Mesothelial cell of epicardium (in vitro differentiated cells): ENCODE measurements at places on chromosomes 3 and 15. TPM values are rescaled to one million over a fixed set of nuclear protein-coding genes. Genes with fewer than 3 reads are reported as not detected.

DNA sequence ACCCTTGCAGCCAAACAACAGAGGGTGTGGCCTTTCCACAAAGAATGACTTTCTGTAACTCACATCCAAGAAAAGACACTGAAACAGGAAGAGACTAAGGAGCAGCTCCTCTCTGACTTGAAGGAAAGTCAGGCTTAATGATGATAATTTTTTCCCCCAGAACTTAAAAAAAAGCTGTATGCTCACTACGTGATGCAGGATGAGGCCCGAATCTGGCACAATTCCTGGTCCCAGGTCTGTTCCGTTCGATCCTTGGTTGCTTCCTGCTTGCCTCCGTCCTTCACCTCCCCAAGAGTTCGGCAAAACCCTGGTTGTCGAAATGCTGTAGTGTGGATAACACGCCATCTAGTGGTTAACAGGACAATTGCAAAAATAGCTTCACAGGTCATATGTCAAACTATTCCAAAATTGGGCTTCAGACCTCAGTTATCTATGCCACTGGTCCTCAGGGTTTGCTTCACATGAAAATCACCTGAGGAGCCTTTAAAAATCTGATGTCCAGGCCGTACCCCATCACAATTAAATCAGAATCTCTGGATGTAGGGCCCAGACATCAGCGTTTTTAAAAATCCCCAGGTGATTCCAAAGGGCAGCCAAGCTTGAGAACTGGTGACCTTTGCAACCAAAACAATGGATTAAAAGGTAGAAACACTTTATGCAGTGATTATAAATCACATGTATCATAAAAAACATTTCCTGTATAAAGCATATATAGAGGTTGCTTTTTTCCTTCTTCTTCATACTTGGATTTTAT is 28.1 kb upstream of the SYNM start:
- DNase-seq, result peak; percentile 46

DNA sequence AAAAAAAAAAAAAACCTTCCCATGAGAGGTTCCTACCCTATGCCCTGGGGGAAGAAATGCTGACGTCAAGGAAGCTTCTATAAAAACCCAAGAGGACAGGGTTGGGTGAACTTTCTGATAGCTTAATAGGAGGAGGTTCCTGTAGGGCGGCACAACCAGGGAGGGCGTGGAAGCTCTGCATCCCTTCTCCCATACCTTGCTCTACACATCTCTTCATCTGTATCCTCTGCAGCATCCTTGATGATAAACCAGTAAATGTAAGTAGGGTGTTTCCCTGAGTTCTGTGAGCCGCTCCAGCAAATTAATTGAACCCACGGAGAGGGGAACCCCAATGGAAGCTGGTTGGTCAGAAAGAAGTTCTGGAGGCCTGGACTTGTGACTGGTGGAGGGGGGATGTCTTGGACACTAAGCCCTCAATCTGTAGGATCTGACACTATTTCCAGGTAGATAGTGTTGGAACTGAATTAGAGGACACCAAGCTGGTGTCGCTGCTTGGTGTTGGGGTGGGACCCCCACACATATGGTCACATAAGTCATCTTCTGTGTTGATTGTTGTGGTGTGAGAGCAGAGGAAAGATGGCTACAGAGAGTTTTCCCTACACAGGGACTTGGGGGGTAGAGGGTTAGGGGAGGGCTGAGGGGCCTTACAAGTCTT is 91.5 kb downstream of the ST6GAL1 start:
- DNase-seq, result no peak

- DNase-seq, result no peak
Measured at GRCh38 chr3:170437696-170438407, 19.2 kb downstream of the CLDN11 start.

DNA sequence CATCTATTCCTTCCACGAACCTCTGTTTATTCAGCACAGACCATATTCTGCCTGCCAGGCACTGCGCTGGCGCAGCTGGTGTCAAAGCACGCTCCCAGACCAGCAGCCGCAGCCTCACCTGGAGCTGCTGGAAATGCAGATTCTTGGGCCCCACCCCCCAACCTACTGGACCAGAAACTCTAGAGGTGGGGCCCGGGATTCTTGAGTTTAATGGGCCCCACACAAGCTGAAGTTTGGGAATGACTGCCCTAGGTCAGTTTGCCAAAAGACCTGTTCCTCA is 7.0 kb downstream of the CHST13 start:
- no peak for DNase-seq

GRCh38 chr3:136949146-136949545 is 8.6 kb upstream of the IL20RB start:
- no peak for DNase-seq

DNA sequence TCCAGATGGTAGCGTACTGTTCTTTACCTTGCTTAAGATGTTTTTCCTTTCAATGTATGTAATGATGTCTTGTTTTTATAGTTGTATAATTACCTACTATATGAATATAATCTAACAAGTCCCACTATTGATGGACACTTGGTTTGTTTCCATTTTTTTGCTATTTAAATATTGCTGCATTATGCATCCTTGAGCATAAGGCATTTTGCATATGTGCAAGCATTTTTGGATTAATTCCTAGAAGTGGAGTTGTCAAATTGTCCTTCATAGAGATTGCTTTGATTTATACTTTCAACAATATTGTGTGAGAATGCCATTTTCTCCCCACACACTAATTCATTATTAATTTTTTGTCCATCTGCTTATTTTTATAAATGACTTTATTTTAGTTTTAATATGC is 17.7 kb downstream of the TOPAZ1 start:
- DNase-seq, result no peak

DNA sequence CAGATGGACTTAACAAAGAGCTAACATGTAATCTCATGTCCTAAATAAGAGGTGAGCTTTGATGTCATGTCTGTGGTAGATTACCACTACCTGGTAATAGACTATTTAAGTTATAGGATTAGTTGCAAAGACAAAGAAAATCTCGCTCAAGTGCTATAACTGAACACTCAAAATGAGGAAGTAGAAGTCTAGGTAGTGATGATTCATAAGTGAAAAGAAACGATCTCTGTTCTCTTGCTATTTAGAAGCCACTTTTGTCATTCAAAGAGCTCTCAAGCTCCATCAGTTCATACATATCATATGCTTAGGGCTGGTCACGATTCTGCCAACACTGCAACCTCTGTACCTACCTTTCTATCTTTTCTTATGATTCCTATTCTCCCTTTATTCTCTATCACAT is 110.9 kb downstream of the EDEM1 start:
- DNase-seq, result no peak

GRCh38 chr15:60370105-60370868 is 27.5 kb downstream of the ANXA2 start:
- no peak for DNase-seq

DNA sequence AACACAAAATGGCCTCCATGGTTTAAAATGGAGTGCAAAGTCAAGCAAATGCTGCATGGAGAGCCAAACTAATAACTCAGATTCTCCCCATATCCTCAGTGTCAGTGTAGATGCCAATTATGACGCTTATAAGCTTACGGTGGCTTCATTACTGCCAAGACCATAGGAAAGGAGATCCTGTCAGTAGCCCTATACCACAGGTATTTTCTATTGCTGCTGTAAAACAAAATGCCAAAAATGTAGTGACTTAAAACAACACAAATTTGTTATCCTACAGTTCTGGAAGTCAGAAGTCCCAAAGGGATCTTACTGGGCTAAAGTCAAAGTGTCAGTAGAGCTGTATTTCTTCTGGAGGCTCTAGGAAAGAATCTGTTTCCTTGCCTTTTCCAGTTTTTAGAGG is 149.8 kb upstream of the GBE1 start:
- DNase-seq, result no peak

GRCh38 chr3:99482191-99482590 is 156.2 kb upstream of the COL8A1 start:
- DNase-seq, result no peak

GRCh38 chr3:58120075-58120812 is 90.5 kb downstream of the DNASE1L3 start:
- DNase-seq, result no peak

GRCh38 chr3:173473237-173473636 is 75.7 kb downstream of the NLGN1 start:
- no peak for DNase-seq

- DNase-seq, result no peak
Measured at GRCh38 chr3:66797889-66798560, 200.1 kb upstream of the KBTBD8 start.

DNA sequence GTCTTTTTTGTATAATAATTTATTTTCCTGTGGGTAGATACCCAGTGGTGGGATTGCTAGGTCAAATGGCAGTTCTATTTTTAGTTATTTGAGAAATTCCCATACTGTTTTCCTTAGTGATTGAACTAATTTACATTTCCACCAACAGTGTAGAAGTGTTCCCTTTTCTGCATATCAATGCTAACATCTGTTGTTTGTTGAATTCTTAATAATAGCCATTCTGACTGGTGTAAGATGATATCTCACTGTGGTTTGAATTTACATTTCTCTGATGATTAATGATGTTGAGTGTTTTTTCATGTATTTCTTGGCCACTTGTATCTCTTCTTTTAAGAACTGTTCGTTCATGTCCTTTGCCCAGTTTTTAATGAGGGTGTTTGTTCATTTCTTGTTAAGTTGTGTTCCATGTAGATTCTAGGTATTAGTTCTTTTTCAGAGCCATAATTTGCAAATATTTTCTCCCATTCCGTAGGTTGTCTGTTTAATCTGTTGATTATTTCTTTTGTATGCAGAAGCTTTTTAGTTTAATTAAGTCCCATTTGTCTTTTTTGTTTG is 713.3 kb upstream of the EPHA6 start:
- DNase-seq, result no peak

- no peak for DNase-seq
Measured at GRCh38 chr15:101049282-101049681, 130.1 kb downstream of the LRRK1 start.

GRCh38 chr15:97881346-97881965 is 79.0 kb upstream of the ARRDC4 start:
- DNase-seq, result no peak

DNA sequence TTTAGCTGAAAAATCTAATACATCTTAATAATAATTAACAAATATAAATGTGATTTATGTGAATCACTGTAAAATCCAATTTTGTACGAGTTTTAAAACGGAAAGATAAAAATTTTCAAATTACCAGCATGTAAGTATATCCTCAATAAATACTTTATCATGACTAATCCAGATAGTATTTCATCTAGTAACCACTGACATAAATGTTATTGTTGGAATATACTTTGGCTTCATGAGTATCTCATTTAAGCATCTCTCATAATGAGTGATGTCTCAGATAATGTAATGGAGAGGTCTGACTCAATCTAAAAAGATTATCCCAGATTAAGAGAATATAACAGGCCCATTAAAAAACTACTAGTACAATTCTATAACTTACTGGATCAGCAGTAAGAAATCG is 216.3 kb downstream of the STAG1 start:
- no peak for DNase-seq

DNA sequence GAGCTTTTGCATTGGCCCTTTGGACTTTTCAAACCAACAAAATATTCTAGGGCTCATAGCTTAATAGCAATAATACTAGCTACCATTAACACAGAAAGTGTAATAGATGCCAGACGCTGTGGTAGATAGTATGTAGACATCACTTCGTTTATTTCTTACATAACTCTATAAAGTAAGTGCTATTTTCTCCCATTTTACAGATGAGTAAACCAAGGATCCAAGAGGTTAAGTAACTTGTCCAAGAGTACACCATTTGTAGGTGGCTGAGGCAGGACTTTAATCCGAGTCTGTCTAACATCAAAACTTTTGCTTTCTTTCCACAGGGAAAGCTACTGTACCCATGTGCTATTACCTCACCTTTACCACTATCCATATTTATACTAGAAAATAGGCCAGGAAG is 12.0 kb downstream of the EID1 start:
- no peak for DNase-seq

- no peak for DNase-seq
Measured at GRCh38 chr15:33262306-33262705, 48.5 kb upstream of the RYR3 start.

DNA sequence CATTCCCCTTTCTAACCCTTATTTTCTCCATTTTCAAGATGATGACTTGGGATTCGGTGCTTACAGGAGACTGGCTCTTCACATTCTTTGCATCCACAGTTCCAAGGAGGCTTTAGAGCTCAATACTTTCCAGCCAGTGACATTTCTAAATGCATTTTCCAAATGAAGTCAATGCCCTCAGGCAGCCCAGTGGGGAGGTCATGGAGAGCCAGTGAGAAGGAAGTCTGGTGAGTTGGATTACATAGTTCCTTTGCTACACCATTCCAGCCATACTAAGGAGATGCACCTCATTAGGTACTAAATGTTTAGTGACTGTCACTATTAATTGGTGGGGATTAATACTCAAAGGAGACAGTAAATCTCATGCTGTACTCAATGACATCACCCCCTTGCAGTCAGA is 248.1 kb downstream of the LRRN1 start:
- DNase-seq, result no peak

DNA sequence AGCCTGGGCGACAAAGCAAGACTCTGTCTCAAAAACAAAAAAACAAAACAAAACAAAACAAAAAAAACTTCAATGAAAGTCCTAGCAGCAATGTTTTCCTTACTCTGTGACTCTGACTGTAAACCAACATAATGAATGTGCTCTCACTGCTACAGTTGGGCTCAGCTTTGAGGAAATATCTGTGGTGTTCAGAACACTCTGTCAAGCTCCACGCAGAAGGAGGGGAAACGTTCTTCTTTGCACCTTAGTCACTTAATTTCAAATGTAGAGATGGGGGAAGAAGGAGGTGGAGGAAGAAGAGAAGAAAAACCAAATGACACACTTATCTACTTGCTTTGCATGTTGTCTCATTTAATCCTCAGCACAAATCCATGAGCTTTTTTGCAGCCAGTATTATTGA is 107.1 kb upstream of the UBE3A start:
- DNase-seq, result no peak

GRCh38 chr3:61177450-61177849 is 73.8 kb downstream of the FHIT start:
- no peak for DNase-seq

GRCh38 chr3:133256787-133257483 is 142.9 kb upstream of the BFSP2 start:
- no peak for DNase-seq

GRCh38 chr15:38257676-38258075 is 5.0 kb downstream of the SPRED1 start:
- no peak for DNase-seq

Gene SEC22C
- 39.6 to 44.7 TPM (median 42.6 TPM) in 3 replicates for total RNA-seq

Gene PRRT3
- 8.2 to 9.2 TPM (median 8.3 TPM) in 3 replicates for total RNA-seq

Gene GLDN
- total RNA-seq, result 0.38 to 0.52 TPM (median 0.49 TPM) in 3 replicates

Gene SLC28A1
- 0.16 to 0.24 TPM (median 0.20 TPM) in 3 replicates for total RNA-seq

Gene CATSPER2
- 6.6 to 11.2 TPM (median 7.8 TPM) in 3 replicates for total RNA-seq

Gene WDR76
- total RNA-seq, result 7.8 to 8.0 TPM (median 7.8 TPM) in 3 replicates

Gene IL1RAP
- 13.9 to 15.5 TPM (median 15.0 TPM) in 3 replicates for total RNA-seq

Gene DUOXA1
- total RNA-seq, result 5.8 to 7.5 TPM (median 6.6 TPM) in 3 replicates

Gene ALDH1L1
- total RNA-seq, result 1.0 to 1.6 TPM (median 1.2 TPM) in 3 replicates
